Esophagus mucosa (tissue), 1 donor: ENCODE measurements at places on chromosomes 11 and 22. TPM values are rescaled to one million over a fixed set of nuclear protein-coding genes. Genes with fewer than 3 reads are reported as not detected.

DNA sequence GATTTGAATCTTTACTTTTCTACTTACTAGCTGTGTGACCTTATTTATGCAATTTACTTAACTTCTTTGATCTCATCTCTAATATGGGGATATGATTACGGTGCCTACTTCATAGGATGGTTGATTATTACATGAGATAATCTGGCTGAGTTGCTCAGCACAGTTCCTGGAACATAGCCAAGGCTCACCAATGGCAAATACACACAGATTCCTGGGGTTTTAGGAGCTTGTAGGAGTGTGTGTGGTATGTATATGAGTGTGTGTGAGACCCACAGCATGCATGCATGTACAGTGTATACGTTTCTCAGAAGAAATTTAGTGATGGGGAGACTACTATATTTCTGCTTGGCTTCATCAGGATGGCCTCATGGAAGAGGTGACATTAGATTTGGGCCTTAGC, 256.9 kb downstream of the KIRREL3 start:
- no peak for ATAC-seq

GRCh38 chr11:48017831-48018527, 37.6 kb downstream of the PTPRJ start:
- no peak for ATAC-seq

DNA sequence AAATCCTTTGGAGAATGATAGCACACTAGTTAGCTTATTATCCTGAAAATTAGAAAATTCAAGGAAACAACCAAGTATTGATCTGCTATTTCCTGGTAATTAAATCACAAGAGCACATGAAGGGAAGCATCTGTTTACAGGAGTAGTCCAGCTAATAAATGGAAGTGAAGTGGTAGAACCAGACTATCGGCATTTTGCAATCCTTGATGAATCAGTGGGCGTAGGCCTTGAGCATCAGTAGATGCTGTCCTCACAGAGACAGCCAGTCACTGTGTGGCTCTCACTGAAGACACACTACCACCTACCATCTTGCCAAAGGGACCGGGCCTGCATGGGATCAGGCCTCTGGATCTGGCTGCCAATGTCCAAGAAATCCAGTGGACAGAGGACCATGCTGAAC, 69.8 kb downstream of the FBLN1 start:
- peak; percentile 93 for ATAC-seq

- no peak for ATAC-seq
Measured at GRCh38 chr11:6530848-6531247, 33.8 kb downstream of the DNHD1 start.

Gene FAM227A
- total RNA-seq: 0.72 TPM

GRCh38 chr11:35122308-35122707, 16.7 kb upstream of the CD44 start:
- no peak for ATAC-seq

DNA sequence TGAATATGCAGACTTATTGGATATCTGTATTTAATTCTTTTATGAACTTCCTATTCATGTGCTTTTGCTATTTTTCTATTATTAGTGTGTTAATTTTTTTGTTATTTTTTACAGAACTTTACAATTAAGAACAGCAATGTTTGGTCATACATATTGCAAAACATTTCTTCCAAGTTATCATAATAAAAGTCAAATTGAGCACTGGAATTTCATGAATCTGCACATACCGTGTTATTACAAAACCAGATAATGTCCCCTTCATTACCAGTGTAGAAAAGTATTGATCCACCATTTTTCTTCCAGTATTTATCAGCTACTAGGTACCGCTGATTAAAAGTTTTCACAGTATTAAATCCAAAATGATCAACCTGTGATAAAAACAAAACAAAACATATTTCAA, 40.5 kb downstream of the PRCP start:
- no peak for ATAC-seq

DNA sequence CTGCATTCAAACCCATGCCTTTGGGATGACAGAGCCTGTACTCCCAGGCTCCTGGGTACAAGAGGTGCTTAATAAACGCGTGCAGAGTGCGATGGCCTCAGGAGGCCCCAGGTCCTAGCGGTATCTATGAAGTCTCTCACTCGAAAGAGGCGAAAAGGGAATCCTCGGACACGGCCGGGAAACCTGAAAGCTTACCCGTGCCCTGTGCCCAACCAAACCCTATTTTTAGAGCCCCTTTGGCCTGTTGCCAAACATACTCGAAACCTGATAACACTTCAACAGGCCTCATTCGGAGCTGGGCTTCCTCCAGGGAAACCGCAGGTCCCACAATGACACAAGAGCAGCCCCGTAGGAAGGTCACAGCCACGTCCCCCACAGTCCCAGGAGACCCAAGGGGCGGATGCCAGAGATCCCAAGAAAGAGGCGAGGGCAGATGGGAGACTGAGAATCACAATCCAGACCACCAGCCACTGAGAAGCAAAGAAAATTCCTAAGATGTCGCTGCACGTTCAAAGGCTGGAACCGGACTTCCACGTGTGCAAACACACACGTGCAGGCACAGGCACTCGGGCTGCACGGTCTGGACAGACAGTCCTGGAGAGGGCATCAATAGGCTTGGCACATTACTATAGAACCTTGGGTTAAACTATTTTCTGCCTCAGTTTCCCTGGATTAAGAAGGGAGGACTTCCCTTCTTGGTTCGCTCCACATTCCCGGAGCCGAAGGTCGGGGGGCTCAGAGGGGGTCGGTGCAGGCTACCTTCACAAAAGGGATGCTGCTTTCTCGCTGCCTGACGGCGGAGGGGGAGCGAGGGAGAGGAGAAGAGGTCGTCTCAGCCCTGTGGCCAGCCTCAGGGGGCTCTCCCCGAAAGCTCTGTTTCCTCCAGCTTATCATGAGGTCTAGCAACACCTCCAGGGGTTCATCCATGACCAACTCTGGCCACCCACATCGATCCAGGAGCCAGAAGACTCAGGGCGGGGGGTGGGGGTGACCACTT, 8.2 kb downstream of the PDGFB start:
- ATAC-seq: no peak

Gene NCAM1
- 0.60 TPM for total RNA-seq

Gene TSKU
- 50.7 TPM for total RNA-seq

- peak; percentile 19 for ATAC-seq
Measured at GRCh38 chr11:125376117-125376516, 119.9 kb downstream of the FEZ1 start.

GRCh38 chr11:128409476-128409875, 177.9 kb downstream of the ETS1 start:
- no peak for ATAC-seq
